ELR (cell line): ENCODE measurements at places on chromosomes 5 and 9.
A peak's percentile ranks its signal among the peaks of the same experiment; 100 is the strongest.

DNA sequence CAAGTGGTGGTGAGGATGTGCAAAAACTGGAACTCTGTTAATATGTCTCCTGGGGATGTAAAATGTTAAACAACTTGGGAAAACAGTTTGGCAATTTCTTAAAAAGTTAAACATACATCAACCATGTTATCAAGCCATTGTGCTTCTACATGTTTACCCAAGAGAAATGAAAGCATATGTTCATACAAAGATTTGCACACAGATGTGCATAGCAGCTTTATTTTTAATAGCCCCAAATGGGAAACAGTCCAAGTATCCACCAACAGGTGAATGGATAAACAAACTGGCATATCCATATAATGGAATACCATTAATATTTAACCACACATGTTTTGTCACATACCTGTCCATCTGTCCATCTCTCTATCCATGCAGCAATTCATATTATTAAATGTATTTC lies 6.2 kb downstream of the VPS13A start:
- DNase-seq: no peak

DNA sequence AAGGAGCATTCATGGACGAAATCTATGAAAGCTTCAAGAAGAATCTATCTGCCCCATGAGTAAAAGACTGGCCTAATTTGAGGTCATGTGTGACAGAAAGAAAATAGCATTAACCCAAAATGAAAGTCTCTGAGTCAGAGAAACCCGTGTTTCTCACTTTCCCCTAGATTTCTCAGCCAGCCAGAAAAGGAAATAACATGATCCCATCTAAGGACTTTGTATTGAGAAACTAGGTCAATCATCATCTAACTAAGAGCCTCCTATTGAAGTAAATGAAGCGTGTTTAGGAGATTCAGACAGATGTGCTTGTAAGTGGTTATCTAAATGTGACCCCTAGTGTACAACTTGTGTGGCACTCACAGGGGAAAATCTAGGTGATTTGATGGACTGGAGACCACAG lies 77.3 kb upstream of the ZNF366 start:
- no peak for DNase-seq

- no peak for DNase-seq
These were observed 626.5 kb downstream of the PDE4D start for GRCh38 chr5:59267033-59267432.

DNA sequence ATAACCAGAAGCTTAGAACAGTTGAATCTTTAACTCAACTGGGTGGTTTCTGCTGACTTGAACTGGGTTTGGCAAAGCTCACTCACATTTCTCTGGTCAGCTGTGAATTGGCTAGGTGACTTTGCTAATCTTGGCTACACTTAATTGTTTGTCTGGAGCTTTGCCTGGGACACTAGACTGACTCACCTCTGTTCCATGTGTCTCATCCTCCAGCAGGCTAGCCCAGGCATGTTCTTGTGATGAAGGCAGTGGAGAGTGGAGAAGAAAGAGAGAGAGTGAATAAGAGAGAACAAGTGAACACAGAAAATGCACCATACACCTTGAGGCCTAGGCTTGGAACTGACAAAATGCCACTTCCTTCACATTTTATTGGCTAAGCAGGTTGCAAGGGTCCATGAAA lies 32.6 kb downstream of the SPATA31D1 start:
- peak; percentile 33 for DNase-seq

DNA sequence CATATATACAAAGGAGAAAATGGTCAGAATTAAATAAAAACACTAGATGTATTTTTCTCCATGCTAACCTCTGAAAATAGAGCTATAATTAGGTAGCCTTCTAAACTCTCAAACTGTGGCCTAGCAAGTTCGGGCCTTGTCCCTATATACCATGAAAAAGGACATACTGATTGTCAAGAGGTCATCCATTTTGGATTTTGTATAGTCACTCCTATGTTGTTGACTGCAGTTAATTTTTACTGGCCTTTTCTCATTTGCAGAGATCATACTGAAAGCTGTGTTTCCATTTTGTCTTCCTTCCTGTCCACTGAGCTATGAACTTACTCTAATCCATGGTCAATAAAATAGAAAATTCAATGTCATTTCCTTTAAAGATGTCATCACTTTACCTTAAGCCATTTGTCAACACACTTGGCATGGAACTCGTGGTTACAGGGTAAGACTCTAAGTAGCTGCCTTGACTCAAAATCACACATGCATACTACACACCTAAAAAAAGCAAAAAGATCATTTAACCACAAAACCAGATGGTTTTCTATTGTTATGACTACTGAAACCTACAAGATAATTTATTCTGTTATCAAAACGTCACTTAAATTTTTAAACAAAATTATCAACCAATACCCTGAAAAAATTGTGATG lies 58.0 kb downstream of the RNF38 start:
- DNase-seq: no peak

GRCh38 chr5:73861313-73861988 lies 235.5 kb downstream of the ARHGEF28 start:
- no peak for DNase-seq

- DNase-seq: no peak
These were observed 108.2 kb upstream of the MPDZ start for GRCh38 chr9:13387734-13388067.

- DNase-seq: no peak
These were observed 3.9 kb upstream of the ALDH1B1 start for GRCh38 chr9:38388283-38389223.

GRCh38 chr9:109228093-109228642 lies 61.1 kb upstream of the FRRS1L start:
- no peak for DNase-seq

GRCh38 chr5:163696579-163696887 lies 191.1 kb downstream of the MAT2B start:
- no peak for DNase-seq

GRCh38 chr9:128593039-128593438 lies 40.7 kb downstream of the SPTAN1 start:
- DNase-seq: no peak

- DNase-seq: peak; percentile 1
These were observed 228.5 kb downstream of the COMMD10 start for GRCh38 chr5:116313366-116313765.

- no peak for DNase-seq
These were observed 58.6 kb upstream of the CTXN3 start for GRCh38 chr5:127590156-127590722.

DNA sequence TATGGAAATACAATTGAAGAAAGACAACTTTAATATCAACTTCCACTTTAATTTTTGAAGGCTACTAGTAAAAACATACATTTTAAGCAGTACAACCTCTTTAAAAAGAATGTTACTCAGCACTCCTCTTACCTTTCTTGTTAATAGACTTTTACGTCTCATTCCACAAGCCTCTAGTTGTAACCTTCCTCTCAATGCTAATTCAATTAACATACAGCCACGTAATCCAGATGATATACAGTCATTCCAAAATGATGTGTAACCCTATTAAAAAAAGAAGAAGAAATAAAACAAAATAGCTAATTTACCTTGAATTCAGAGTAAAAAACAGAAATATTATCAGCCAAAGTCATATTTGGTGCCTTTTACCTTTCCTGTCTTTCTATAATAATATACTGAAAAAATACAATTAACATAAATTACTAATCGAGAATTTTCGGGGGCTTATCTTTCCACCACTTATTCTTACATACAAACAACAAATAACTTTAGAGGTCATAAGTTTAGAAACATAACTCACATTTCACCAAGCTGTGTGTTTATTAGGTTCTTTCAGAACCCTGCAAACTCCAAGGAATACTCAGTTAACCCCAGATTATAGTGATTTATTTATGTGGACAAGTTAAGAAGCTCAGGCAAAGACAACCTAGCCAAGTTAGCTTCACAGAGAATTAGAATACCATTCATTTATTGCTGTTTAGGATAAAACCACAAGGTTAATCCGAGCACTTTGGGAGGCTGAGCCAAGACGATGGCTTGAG lies 30.3 kb downstream of the GOLPH3 start:
- no peak for DNase-seq

DNA sequence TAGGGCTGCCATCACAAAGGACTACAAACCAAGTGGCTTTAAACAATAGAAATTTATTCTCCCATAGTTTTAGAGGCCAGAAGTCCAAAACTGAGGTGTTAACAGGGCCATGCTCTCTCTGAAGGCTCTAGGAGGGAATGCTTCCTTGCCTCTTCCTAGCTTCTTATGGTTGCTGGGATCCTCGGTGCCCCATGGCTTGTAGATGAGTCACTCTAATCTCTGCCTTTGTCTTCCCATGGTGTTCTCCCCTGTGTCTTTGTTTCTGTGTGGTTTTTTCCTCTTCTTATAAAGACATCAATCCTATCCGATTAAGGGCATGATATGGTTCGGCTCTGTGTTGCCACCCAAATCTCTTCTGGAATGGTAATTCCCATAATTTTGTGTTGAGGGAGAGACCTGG lies 178.8 kb upstream of the NREP start:
- DNase-seq: peak; percentile 30

DNA sequence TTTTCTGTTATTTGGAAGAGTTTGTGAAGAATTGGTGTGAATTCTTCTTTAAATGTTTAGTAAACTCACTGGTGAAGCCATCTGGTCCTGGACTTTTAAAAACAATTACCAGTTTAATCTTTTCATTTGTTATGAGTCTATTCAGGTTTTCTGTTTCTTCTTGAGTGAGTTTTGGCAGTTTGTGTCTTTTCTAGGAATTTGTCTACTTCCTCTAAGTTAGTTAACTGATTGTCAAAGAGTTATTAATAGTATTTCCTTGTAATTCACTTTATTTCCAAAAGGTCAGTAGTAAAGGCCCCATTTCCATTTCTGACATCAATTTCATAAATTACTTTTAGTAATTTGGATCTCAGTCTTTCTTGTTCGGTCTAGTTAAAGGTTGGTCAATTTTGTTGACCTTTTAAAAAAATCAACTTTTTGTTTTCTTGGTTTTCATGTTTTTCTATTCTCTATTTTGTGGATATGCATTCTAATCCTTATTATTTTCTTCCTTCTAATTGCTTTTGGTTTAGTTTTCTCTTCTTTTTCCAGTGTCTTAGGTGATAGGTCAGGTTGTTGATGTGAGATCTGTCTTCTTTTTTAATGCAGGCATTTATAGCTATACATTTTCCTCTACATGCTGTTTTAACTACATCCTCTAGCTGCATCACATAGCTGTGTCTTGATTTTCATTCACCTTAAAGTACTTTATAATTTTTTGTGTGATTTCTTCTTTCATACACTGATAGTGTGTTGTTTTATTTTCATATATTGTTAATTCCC lies 7.3 kb upstream of the SMIM3 start:
- DNase-seq: no peak

- no peak for DNase-seq
These were observed 14.2 kb upstream of the PTPN3 start for GRCh38 chr9:109512170-109512756.

GRCh38 chr9:2411459-2412215 lies 209.9 kb upstream of the VLDLR start:
- peak; percentile 53 for DNase-seq
